Stimulated activated CD4-positive, alpha-beta T cell treated with anti-CD3 and anti-CD28 coated beads, Interleukin-2, amount 100 ng/mL, for 24 hours (primary cell): ENCODE measurements at places on chromosomes 4 and X.

DNA sequence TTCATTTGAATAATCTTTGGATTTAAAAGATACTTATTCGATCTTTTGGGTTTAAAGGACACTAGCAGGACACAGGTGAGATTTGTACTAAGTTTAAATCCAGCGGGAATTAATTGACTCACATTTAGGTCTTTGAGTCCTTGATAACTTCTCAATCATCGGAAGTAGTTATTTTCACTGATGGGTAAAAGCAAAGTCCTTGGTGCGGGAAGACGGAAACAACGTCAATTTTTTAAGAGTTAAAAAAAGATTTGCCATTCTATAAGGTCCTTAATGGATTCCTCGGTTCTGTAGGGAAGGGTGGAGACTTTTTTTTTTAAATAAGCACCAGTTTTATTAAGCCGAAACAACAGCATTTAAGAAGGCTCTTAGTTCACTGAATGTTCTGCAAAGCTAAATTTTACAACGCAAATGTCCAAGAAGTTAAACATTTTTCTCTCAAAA is 2.9 kb downstream of the TMSB4X start:
- DNase-seq: no peak

DNA sequence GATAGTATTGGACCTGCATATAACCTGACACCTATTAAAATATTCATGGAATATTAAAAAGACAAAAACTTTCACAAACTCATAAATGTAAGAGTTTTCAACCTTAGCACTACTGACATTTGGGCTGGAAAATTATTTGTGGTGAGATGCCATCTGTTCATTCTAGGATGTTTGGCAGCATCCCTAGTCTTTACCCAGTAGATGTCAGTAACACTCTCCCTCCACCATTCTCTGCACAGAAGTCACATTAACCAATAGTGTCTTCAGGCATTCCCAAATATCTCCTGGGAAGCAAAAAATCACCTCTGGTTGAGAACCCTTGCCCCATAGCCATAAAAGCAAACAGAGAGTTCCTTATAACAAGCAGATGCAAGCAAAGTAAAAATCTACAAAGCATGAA is 41.4 kb upstream of the NDST4 start:
- no peak for DNase-seq

- DNase-seq: peak; percentile 17
These were observed 38.9 kb downstream of the STARD8 start for GRCh38 chrX:68686097-68686977.

- no peak for DNase-seq
These were observed 215.0 kb upstream of the GIMD1 start for GRCh38 chr4:106583567-106583966.

DNA sequence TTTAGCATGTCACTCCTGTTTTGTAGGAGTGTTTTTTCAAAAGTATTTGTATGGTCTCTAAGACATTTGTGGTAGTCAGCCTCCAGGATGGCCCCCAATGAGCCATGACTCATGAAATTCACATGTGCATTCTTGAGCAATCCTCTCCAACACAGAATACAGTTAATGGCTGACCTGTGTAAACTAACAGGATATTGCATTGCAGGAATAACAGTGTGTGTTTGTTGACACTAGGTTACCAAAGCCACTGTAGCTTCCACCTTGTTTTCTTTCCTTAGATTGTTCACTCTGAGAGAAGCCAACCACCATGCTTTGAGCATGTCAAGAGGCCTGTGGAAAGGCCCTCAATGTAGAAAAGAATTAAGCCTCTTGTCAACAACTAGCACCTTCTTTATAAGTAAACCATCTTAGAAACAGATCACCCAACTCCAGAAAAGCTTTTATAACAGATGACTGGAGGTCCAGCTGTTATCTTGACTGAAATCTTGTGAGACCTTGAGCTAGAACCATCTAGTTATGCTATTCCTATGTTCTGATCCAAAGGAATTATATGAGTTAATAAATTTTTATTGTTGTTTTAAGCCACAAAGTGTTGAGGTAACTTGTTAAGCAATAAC is 28.5 kb downstream of the TBCK start:
- DNase-seq: no peak

DNA sequence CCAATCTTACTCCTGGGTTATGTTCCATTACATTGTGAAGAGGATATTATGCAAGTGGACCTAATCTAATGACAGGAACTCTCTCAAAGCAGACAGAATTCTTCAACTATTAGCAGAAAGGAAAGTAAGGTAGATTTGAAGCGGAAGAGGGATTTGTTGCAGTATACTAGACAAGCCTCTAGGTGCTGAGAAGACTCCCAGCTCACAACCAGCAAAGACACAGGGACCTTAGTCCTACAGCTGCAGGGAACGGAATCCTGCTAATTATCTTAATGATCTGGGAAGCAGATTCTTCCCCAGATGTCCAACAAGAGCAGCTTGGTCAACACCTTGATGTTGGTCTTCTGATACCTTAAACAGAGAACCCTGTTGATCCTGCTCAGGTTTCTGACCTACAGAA is 73.6 kb downstream of the STK32B start:
- no peak for DNase-seq

DNA sequence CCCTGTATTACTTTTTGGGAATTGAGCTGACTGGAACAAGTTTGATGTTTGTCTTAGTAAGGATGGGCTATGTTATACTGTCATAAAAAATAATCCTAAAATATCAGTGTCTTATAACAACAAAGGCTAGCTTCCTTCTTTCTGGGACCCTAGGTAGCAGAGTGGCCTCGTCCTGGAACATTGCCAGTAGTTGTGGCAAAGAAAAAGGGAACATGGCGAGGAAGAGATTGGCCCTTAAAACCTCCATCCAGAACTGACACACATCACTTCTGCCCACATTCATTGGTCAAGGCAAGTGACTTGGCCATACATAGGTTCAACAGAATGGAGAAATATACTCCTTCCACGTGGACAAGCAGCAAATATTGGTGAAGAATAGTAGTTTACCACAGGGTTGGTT is 287.9 kb downstream of the PPP1R2C start:
- DNase-seq: no peak

- no peak for DNase-seq
These were observed 10.0 kb upstream of the CC2D2A start for GRCh38 chr4:15459706-15460105.

DNA sequence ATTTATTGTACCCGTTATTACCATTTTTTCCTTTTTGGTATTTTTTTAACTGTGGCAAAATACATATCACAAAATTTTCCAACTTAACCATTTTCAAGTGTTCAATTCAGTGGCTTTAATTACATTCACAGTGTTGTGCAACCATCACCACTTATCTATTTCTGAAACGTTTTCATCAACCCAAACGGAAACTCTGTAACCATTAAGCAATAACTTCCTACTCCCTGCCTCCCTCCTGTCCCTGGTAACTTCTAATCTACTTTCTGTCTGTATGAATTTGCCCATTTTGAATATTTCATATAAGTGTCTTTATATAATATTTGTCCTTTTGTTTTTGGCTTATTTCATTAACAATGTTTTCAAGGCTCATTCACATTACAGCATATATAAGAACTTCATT is 57.4 kb upstream of the MSN start:
- no peak for DNase-seq

DNA sequence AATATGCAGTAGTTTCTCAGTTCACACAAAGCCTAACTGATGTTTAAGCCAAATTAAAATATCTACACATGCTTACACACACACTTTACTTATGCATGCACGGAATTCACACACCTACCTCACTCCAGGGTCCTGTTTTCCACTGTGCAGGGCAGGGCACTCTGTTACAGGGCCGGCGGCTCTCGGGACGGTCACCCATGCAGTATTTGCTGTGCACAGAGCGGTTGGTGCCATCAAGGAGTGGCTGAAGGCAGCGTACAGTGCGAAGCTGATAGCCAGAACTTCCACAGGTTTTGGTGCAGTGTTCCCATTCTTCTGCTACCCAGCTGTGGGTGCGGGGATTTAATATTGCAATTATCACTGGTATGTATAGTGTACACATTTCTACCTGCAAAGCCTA is 258.9 kb downstream of the NPFFR2 start:
- DNase-seq: no peak

DNA sequence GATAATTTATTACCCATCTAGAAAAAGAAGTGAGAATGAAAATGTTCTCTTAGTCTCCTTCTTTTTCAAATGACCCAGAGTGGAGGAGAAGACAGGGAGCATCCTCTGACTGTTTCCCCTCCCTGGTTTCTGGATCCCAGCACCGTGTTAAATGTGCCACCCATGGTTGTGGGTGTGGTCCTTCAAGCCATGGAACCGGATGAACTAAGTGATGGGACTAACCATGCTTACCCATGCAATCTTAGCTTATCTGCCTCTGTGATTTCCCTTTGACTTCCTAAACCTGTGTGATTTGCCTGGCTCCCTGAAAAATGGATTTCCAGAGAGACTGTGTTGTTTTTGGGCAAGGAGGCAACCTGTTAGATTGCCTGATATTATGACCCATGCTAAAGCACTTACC is 437.1 kb downstream of the MAGEB5 start:
- no peak for DNase-seq

DNA sequence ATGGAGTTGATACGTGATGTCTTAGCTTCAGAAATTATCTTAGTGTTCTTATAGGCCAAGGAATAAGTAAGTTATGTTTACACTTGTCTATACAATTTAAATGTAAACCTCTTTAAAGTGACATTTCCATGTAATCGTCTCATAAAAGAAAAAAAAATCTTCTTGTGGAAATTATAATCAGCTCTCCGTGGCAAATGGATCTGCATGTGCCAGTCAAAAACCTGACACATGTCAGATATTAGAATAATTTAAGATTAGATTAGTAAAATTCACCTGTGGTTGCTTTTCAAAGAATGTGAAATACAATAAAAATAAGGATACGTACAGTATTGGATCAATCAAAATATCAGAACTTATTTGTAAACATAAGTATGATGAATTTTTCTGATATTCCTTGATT is 263.9 kb downstream of the ADAMTS3 start:
- DNase-seq: no peak

GRCh38 chr4:108352664-108353308 is 184.1 kb upstream of the LEF1 start:
- DNase-seq: no peak

GRCh38 chr4:5385741-5386311 is 322.5 kb downstream of the EVC2 start:
- DNase-seq: no peak

DNA sequence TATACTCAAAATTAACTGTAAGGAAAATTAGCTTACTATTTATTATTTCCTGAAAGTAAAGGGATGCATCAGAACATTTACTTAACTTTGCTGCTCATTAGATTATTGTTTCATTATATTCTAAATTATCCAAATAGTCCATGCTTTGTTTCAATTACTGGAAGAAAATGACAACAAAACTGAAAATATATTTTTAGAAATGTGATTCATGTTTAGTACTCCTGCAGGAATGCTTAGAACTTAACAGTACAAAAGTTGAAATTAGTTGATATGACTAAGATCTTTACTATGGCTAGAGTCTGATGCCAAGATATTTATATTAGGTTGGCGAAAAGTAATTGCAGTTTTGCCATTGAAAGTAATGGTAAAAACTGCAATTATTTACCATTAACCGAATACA is 660.5 kb upstream of the PABPC4L start:
- no peak for DNase-seq

DNA sequence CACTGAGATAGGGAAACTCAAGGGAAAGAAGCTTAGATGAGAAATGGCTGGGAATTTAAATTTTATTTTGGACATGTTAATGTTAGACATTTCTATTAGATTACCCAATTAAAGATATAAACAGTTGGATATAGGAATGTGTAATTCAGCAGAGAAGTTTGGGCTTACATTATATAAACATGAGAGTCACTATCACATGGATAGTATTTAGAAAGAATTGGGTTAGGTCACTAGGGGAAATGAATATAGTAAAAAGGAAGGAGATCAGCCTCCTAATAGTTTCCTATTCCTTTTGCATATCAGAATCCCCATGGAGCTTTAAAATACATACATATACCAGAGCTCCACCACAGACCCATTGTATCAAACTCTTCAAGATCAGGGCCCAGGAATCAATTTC is 19.6 kb upstream of the CXCL5 start:
- DNase-seq: no peak

DNA sequence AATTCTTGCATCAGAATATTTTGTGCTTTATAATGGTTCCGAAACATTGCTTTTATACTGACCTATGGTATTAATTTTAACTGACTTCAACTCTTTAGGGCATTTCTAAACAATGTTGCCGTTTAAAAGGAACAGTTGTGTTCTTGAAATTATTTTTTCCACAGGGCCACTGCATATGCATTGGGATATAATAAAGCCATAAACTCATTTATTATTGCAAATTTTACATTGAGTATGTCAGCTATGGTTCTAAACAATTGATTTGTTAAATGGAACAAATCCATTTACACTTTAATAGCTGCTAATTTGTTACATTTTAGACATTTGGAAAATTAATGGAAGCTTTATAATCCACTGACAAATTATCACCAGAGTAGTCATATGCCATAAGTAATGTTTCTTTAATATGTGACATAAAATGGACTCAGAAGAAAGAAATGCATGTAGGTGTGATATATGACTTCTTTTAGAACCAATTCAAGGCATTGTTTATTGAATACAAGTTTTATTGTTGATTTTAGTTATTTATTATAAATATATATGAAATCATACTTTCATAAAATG is 553.3 kb downstream of the TLL1 start:
- DNase-seq: no peak

- no peak for DNase-seq
These were observed 40.4 kb downstream of the RELL1 start for GRCh38 chr4:37645736-37646135.

- DNase-seq: no peak
These were observed 144.8 kb downstream of the SHROOM3 start for GRCh38 chr4:76579596-76580375.

DNA sequence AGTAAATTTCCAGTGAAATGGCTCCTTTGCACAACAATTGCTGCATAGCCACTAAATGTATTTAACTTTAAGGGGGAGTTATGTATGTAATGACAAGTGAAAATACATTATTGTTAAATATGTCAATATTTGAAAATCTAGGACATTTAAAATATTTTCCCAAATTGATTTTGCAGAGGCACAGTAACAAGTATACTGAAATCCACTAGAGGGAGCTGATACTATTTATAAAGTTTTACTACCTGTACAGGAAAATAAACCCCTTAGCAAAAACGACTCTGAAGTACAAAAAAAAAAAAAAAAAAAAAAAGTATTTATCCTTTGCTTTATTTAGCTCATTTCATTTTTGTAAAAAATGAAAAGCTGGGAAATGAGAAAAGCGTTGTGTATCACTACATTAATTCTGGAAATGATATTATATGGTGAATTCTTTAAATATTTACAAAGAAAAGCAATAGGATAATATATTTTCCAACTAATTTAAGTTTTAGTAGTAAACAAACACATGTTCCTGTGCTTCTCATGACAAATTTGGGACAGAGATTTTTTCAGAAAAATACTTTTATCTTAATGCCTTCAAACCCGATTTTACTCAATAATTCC is 727.7 kb downstream of the DMD start:
- DNase-seq: no peak

GRCh38 chr4:165518024-165518616 is 139.3 kb downstream of the CPE start:
- no peak for DNase-seq

DNA sequence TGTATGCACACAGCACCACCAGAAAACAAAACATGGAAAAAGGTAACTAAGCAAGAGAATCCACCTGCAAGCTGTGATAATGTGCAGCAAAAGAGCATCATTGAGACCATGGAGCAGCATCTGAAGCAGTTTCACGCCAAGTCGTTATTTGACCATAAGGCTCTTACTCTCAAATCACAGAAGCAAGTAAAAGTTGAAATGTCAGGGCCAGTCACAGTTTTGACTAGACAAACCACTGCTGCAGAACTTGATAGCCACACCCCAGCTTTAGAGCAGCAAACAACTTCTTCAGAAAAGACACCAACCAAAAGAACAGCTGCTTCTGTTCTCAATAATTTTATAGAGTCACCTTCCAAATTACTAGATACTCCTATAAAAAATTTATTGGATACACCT is 90.2 kb downstream of the TET2 start:
- no peak for DNase-seq
